ENCODE measurements at places on chromosomes 5 and 9.
A peak's percentile ranks its signal among the peaks of the same experiment; 100 is the strongest.

GRCh38 chr9:121478816-121479676 is 20.6 kb downstream of the GGTA1 start:
- DNase-seq = no peak

DNA sequence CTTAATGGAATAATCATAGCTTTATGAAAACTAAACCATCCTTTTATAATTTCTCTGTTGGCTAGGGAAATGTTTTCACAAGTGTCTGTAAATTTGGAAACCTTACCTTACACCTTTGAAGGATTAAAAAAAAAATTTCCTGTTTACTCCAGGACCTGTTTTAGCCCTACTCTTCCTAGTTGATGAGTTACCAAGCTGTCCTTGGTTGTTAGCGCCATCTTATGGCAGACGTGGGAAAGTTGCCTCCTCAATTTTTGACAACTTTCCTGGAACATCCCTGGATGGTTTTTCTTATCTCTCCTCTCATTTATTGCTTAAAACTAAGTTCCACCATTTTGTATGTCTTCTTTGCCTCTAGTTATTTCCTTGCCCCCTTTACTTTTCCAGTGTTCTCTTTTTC is 25.7 kb downstream of the ZSWIM6 start:
- DNase-seq = no peak

DNA sequence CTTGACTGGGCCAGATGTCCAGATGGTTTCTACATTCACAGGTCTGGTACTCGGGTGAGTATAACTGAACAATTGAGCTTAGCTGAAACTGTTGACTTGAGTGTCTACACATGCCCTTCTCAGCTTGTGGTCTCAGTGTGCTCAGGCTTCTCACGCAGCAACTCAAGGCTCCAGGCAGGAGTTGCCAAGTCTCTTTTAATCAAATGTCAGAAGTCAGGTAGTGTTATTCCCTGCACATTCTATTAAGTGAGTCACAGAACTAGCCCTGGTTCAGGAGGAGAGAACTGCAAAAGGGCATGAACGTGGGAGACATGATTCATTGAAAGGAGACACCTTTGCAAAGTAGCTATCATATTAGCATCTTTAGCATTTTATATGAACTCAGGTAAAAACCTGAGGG is 199.3 kb upstream of the ACTBL2 start:
- DNase-seq = no peak

- DNase-seq = no peak
These were observed 133.9 kb downstream of the MAN2A1 start for GRCh38 chr5:109823597-109823996.

GRCh38 chr5:35134278-35135030 is 86.7 kb upstream of the AGXT2 start:
- DNase-seq = no peak

DNA sequence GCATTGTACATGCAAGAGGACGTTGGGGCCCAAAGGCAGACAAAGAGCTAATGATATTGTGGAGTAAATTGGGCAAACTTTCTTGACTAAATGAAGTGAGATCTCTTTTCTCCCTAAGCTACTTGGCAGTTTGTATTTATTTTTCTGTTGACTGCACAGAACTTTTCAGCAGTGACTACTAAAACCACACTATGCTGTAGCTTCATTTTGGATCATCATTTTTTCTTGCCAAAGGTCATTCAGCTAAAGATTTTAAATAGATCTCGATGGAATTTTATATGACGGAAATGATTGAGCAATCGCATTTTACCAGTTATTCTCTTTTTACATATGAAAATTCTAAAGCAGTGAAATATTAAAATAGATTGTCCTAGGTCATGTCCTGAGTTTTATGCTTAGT is 286.1 kb upstream of the ACTBL2 start:
- no peak for DNase-seq

DNA sequence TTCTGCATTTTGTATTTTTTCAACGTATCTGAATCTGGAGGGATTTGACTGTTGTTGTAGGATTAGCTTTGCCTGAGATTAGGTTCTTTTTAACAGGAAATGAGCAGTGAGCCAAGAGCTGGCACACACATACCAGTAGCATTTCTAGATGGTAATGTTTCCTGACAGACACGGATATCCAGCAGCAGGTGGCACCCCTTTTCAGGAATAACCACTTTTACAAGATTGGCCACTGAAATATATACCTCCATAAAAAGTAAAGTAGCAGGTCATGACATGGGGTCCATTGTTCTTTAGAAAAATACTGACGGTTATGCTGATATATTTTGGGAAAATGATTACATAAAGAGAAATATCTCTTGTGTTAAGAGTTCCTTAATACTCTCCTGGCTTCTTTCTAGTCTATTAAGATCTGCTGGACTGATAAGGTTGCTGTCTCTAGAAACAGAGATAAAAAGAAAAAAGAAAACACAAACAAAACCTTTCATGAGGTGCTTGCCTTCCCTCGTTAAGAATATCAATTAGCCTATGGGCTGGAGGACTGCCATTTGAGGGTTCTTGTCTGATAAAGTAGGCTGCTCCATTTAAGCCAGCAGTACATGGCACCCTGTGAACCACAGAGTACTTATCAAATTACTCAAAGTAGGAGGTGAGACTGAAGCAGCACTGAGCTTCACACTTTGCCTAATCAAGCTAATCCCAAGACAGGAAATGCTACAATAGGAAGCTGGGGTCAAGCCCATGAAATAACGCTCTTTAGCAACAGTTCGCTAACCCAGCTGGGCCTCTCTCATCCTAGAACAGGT is 101.6 kb upstream of the PCA3 start:
- no peak for DNase-seq

GRCh38 chr5:72598401-72599064 is 91.3 kb upstream of the ZNF366 start:
- DNase-seq = peak; percentile 4

GRCh38 chr5:71839096-71839884 is 120.2 kb downstream of the CARTPT start:
- DNase-seq = no peak

DNA sequence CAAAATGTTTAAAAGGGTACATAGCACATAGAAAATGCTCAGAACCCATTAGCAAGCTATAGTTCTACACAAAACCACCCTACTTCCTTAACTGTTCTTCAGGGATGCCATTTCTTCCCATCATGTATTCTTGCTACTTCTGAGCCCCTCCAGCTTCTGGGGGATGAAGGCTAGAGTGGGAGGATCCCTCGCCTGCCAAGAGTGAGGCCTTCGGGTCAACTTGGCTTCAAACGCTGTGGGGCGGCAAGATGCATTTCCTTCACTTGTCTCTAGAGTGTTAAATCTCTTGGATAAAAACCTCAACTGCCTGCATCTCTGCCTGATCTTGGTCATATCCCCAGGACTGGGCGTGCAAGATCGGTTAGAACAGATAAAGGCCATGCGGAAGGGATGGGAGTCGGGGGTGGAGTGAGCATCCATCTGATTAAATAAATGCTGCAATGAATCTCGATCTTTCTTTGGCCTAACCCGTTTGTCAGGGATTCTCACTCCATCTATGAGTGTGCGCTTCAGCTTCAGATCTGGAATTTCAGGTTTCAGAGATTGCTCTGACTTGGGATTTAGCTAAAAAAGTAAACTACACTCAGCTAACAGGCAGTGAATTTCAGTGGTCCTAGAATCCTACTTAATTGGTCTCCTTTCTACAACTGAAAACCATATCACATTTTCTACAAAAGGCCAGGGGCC is 118.0 kb upstream of the PANK3 start:
- DNase-seq = no peak

DNA sequence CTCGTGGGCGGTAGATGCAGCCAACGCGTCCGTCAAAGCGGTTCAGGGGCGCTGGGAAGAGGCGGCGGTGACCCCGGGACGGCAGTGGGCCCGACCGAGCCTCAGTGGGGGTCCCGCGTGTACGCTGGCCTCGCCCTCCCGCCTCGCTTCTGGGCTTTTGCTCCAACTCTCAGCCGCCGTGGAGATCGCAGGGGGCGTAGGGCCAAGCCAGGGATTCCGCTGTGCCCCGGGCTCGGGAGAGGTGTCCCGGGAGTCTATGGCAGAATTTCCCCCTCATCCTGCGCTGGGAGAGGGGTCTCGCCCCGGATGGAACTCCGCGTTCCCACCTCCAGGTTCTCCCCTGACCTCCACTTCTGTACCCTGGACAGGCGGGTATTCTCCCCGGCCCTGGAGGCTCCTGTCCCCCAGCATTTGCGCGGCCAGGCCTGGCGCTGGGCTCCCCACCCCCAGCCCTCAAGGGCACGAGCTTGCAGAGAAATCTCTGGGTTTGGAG is 131.9 kb downstream of the MRPL36 start:
- DNase-seq = no peak

DNA sequence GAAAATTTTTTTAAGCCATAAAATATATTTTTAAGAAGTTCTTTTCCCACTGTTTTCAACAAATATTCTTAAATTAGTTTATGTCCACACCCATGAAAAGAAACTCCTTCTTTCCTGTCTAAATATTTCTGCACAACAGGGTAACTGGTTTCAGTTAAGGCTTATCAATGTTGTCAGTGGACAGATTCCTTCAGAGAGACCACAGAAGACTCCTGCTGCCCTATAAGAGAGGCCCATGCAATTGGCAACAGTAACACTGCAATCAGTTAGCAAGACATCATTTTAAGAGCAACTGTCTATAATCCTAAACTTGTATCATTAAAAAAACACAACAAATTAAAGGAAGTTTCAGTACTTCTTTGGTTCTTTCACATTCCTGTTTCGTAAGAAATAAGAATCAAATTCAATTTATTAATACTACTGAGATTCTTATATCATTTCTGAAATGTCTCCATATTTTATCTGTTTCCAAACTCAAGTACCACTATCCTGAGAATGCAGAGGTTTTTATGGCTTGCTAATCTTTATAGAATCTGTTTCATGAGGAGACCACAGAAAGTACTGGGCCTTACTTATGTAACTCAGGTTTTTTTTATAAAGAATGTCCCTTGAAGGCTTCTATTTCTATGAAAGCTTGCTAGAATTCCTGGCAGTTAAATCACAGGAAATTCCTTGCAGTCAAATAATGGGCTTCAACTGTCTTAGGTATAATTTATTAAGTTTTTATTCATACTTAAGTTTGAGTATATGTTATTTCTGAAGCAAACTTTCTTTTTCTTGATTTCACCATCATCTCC is 240.2 kb downstream of the RFX3 start:
- no peak for DNase-seq

DNA sequence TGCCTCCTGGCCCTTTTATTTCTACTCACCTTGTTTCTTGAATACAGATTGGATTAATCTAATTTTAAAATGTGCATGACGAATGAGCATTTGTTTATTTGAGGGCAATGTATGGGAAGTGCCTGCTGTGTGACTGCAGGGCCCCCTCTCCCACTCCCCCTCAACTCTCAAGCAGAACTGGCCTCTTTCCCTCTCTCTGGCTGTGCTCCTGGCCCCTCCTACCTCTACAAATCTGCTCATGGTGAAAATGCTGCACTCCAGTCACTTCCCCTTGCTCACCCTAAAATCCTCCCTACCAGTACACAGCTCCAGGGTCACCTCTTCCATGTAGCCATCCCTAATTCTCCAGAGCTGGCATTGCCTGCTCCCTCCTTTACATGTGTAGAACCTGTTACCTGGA is 17.2 kb upstream of the NDST1 start:
- no peak for DNase-seq

GRCh38 chr5:135871268-135871915 is 24.2 kb downstream of the IL9 start:
- DNase-seq = no peak

- DNase-seq = no peak
These were observed 1992.3 kb downstream of the MAT2B start for GRCh38 chr5:165497707-165498106.

- DNase-seq = no peak
These were observed 39.5 kb upstream of the ADAMTS16 start for GRCh38 chr5:5100635-5101034.

DNA sequence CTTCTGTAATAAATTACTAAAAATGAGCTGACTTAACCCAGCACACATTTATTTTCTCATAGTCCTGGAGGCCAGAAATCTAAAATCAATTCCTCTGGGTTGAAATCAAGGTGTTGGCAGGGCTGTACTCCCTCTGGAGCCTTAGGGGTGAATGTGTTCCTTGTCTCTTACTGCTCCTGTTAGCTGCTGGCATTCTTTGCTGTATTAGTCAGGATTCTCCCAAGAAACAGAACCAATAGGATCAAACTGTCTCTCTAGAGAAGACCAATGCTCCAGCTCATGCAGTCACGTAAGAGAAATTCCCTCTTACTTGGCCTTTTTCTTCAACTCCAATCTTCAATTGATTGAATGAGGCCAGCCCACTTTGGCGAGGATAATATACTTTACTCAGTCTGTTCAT is 15.3 kb upstream of the CD180 start:
- no peak for DNase-seq

DNA sequence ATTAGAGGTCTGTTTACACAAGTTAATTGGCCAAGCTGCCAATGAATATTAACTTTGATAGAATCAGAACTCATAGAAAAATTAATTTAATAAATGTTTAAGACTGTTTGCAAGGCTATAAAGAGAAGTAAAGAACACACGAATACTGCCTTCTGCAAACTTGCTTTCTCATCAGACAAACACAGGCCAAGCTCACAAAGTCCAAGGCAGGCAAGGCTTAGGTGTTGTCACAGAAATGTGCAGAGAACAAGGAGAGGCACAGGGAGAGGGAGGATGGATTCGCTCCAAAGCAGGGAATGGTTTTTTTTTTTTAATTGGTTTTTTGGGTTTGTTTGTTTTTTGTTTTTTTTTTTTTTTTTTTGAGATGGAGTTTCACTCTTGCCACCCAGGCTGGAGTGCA is 43.4 kb downstream of the RETREG1 start:
- DNase-seq = no peak

- no peak for DNase-seq
These were observed 620.1 kb downstream of the TLE1 start for GRCh38 chr9:81069038-81069795.

DNA sequence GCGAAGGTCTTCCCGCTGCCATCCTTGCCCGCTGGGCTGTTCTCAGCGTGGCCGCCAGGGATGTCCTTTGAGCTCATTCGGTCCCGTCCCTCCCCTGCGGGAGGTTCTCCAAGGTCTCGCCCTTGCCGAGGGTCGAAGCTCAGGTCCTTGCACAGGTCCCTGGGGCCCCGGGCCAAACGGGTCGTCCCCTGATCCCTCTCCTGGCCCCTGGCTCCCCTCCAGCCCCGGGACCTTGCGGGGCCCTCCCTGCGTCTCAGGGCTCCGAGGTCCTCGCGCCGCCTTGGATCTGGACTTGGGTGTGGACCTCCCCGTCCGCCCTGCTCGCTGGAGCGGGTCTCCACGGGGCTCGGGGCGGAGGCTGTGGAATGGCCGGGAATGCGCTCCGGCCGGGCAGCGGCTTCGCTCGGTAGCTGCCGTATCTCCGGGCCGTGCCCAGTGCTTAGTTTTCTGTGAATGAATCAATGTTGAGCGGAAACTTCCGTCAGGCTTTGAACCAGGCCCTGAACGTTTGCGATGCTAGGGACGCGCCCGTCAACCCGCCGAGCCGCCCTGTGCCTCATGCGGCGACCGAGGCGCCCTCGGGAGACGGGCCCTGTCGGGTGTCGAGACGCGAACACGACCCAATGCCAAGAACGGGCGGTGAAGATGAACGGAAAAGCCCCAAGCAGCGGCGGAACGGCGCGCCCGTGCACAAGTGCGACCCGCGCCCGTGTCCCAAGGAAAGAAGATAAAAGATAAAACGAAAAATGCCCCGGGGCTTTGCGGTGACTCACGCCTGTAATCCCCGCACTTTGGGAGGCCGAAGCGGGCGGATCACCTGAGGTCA is 780 bp downstream of the RNU6ATAC start:
- DNase-seq = peak; percentile 38

All from T-helper 2 cell (primary cell).